ENCODE measurements at places on chromosomes 7 and 10. TPM values are rescaled to one million over a fixed set of nuclear protein-coding genes. Genes with fewer than 3 reads are reported as not detected.

Gene SFXN4
- total RNA-seq: 14.6 TPM

GRCh38 chr7:632831-633210, 93.7 kb upstream of the DNAAF5 start:
- no peak for DNase-seq
- no peaks in the 10 kb centered on the region for H3K4me1 ChIP-seq
- H3K27ac ChIP-seq: no peak overlapping the region
- no peak overlapping the region for H3K4me3 ChIP-seq

GRCh38 chr7:117808341-117808757, 64.9 kb downstream of the CTTNBP2 start:
- no peaks in the 10 kb centered on the region for H3K27me3 ChIP-seq
- H3K4me1 ChIP-seq: no peaks in the 10 kb centered on the region
- no peak for DNase-seq
- H3K4me3 ChIP-seq: no peak overlapping the region
- no peaks in the 10 kb centered on the region for H3K36me3 ChIP-seq

Gene MMD2
- not detected for total RNA-seq

DNA sequence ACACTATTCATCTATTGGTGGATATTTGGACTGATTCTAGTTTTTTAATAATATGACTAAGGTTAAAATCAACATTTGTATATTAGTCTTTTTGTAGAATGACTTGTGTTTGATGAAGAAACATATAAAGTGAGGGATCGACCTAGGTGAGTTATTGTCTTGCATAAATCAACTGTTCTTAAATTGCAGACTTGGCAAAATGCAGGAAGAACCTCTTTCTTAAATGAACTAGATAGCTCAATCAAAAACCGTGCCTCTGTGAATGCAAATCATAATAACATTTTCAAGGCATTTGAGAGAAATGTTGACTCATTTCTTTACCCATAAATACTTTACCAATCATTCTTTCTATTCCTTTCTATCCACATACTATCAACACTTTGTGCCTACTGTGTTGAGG, 101.5 kb upstream of the ANK3 start:
- no peak overlapping the region for H3K4me3 ChIP-seq
- H3K27ac ChIP-seq: no peak overlapping the region
- DNase-seq: no peak
- H3K4me1 ChIP-seq: no peaks in the 10 kb centered on the region
- no peaks in the 10 kb centered on the region for H3K36me3 ChIP-seq

Measured in breast epithelium (tissue), 4 donors.